ENCODE measurements at places on chromosomes 6 and 20.

DNA sequence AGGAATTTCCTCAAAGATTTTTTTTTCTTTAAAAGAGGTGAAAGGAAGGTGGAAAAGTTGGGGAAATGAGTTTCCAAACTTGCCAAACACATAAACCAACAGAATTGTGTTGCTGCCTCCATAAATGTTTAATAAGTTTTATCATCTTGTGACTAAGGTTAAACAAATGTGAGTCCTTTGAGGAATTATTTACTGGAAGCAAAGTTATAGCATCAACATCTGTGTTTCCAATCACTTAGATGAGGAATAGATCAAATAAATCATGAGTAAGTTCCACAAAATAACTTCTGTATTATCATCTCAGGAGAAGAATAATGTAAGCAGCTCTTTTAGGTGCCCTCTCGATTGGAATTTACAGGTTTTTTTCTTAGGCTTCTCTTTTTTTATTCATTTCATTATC, 20.5 kb downstream of the TSHZ2 start:
- no peak for DNase-seq

DNA sequence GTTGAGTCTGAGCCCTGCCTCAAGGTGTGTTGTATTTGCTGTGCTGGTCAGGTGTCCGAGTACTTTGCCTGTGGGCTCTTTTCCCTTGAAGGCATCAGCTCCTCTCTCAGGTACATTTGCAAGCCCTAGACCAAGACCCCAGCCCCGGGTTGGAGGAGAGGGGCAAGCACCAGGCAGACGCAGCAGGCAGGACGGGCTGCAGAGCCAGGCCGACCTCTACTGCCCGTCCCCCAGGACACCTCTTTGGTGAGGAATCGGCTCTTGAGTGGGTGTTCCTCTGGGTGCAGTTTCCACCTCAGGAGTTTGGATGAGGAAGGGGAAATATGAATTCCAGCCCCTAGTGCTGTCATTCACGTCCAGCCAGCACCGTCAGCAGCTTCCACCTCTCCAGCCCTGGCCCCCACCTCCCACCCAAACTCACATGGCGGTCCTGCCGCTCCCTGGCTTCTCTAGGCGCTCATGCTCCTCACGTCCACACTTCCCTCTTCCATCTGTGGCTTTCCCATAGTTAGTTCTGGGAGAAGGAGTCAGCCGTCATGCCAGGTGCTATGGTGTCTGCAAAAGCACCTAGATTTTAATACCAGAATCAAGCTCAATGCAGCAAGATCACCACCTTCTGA, 183.9 kb downstream of the DLL1 start:
- no peak for DNase-seq

DNA sequence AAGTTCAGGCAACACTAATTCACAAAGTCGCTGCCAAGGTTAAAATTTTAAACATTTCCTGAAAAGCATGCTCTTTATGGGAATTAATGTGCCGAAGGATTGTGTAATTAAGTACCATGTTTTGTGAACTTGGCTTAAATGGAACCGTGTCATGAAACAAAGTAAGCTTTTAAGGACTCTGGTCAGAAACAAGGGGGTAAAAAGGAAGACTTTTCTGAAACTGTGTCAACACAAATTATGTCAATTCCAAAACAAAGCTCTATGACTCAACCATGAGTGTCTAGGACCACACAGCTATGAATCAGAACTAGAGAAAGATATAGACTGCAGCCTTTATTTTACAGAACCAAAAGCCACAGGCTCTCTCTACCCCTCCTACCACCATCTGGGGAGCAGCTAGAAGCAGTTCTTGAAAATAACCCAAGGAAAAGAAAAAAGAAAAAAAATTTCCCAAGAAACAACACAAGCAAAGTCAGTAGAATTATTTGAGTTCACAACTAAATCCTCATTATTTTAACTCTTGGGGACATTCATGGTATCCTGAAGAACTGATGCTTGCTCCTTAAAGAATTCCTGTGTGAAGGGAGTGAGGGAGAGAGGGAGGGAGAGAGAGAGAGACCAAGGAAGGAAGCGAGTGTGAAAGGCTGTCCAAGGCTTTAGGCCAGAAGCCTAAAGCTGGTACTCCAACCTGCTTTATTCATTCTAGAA, 81.9 kb downstream of the ZMYND8 start:
- no peak for DNase-seq

- no peak for DNase-seq
Measured at GRCh38 chr6:143163621-143164020, 102.9 kb downstream of the AIG1 start.

- DNase-seq, result no peak
Measured at GRCh38 chr6:118680452-118681095, 29.2 kb upstream of the CEP85L start.

DNA sequence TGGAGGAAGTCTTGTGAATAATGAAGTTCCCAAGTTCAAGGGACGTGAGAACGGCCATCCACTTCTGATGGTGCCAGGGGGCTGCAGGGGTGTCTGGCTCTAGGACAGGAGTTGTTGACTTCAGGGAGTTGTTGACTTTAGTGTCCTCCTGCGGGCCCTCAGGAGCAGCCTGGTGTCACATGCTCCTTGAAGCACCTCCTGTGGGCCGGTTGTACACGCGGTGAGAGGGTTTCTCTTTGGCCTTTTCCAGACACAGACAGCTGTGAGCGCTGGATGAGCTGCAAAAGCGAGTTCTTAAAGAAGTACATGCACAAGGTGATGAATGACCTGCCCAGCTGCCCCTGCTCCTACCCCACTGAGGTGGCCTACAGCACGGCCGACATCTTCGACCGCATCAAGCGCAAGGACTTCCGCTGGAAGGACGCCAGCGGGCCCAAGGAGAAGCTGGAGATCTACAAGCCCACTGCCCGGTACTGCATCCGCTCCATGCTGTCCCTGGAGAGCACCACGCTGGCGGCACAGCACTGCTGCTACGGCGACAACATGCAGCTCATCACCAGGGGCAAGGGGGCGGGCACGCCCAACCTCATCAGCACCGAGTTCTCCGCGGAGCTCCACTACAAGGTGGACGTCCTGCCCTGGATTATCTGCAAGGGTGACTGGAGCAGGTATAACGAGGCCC, 77.8 kb downstream of the ISM1 start:
- DNase-seq, result no peak

- DNase-seq, result no peak
Measured at GRCh38 chr6:117607511-117607910, 5.2 kb upstream of the GOPC start.

- no peak for DNase-seq
Measured at GRCh38 chr6:129276986-129277385, 394.0 kb downstream of the LAMA2 start.

DNA sequence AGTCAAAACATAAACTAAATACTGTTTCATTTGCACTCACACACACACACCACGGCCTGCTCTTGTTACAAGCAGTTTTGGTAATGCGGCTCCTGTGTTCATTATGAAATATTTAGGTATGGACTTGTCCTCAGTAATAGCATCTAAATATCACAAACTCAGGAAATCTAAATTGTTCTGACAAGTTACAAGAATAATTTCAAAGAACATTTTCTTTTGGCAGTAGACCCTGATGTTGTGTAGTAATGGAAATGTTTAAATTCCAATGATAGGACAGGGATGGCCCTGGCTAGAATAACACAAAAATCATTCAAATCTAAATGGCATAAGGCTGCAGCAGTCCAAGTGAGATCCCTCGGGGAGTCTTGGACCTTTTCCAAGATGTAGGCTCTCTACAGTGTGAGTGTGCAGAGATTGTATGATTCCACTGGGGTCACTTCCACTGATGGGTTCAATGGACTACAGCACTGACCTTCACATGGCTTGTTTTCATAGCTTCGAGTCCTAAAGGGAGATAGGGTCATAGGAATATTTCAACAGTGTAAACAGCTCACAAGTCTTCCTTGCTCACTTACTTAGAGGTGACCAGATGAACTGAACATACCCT, 210.6 kb upstream of the PLCB4 start:
- no peak for DNase-seq

DNA sequence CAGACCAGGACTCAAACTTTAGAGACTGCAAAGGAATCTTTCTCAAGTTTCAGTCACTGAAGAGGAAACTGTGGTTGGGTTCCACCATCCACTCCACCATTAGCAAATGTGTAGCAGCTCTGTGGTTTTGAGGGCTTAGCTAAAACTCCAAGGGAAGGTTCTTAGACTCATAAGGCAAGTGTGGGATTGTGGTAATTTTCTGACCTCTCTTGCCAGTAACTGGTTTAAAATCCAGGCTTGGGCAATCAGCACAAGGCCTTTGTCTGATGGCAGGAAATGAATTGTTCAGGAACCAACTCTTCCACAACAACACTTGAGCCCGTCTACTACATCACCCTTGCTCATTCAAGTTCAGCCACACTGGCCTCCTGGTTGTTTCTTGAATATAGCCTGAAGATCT, 68.6 kb upstream of the FBXL4 start:
- no peak for DNase-seq

GRCh38 chr20:48139262-48140041, 354.2 kb upstream of the SULF2 start:
- DNase-seq, result no peak

DNA sequence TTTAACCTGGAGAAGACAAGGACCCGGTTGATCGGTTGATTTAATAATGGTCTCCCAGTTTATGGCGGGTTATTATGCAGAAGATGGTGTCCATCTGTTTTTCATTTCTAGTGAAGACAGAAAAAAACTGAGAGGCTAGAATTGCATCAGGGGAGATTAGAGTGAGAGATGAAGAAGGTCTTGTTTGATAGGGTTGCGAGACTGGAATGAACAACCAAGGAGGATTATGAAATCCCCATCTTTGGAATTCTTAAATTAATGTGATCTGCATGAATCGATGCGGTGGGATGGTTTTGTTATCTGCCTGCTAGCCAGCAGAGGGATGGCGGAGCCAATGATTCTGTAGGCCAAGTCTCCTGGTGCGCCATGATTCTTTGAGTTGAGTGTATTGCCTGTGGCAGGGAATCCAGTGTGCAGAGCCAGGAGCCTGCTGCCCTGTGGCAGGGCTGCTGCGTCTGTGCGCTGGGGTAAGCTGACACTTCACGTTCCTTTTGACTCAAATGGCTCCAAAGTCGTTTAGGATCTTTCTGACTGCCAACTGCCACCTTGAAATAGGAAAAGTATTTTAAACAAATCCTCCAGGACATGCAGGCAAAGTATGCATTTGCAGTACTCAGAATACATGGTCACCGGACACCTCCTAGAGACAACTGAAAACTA, 200.1 kb downstream of the CLIC5 start:
- no peak for DNase-seq

DNA sequence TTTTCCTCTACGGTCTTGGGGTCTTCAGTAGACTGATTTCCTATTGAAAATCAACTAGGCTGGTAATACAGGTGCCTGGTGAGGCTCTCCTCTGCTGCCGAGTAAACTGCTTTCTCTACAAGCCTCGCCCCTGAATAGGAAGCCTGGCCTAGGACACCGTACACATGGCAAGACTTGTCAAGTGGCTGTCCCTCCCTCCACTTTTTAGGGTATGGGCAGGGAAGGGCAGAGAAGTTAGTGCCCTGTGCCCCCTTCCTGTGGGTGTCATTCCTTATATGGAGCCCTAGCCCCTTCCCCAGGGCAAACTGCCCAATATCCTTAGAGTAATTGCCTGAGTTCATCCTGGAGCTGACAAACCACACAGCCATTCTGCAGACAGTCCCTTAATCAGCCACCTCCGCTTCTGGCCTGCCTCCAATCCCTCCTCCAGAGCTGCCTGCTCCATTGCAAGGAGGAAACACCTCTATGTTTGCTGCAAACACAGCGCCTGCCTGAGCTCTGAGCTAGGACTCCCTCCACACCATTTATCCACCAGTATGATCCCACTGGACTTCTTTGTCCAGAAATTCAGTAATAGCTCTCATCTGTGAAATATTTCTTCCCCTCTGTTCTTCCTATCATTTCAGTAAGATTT, 93.1 kb downstream of the CHD6 start:
- DNase-seq, result peak; percentile 38

- DNase-seq, result no peak
Measured at GRCh38 chr6:33212857-33213165, 4.5 kb downstream of the RING1 start.

- DNase-seq, result no peak
Measured at GRCh38 chr6:75484535-75484934, 9.1 kb downstream of the FILIP1 start.

DNA sequence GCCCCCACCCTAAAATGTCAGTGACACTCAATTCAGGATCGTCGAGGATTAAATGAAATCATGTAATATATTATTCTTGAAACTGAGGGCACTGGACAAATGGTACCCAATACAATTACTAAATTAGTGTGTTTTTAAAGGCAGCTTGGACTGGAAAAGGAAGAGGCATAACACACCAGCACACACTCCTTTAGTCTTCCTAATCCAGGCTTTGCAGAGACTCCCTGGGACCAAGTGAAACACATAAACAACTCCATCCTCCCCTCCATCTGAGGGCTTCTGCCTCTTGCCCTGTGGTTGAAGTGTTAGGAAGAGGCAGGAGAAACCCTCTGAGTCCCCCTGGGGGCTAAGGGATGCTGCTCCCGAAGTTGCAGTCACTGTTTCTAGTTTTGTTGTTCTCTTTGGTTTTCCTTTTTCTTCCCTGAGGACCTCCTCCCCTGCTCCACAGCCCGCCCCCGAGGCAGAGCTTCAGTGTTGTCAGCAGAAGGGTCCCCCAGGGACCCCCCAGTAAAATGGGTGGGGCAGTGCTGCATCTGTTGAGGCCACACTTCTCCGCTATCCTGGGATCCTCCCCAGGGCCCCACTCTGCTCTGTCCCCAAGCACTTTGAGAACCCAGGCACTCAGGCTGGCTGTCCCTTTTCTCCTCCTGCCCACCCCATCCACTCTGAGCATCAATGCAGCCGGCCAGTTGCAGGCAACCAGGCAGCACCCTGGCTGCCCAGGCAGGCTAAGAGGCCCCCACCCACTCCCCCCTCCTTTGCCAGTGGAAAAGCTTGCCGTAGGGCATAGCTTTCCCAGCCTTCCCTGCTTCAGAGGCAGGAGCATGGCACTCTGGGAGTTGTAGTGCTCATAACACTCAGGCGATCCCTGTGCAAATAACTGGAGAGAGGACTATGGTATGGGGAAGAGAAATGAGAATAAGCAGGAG, 5.9 kb downstream of the TMEM63B start:
- peak; percentile 57 for DNase-seq
